ENCODE measurements at places on chromosomes 5 and 9.

DNA sequence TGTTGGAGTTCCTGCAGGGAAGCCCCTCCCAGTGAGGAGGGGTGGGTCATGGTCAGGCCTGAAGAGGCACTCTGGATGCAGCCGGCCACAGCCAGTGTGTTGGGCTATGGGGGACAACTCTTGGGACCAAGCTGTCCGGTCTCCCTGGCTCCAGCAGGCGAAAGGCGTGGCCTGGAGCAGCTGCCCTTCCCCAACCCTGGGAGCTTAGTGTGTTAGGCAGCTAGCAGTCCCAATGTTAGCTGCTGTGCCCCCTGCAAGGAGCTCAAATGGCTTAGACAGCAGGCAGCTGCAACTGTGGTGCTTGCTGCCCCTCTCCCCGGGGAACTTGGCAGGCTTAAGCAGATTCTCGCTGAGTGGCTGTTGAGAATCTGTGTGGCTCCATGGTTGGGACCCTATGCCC, 67.5 kb upstream of the ACTBL2 start:
- DNase-seq = no peak

DNA sequence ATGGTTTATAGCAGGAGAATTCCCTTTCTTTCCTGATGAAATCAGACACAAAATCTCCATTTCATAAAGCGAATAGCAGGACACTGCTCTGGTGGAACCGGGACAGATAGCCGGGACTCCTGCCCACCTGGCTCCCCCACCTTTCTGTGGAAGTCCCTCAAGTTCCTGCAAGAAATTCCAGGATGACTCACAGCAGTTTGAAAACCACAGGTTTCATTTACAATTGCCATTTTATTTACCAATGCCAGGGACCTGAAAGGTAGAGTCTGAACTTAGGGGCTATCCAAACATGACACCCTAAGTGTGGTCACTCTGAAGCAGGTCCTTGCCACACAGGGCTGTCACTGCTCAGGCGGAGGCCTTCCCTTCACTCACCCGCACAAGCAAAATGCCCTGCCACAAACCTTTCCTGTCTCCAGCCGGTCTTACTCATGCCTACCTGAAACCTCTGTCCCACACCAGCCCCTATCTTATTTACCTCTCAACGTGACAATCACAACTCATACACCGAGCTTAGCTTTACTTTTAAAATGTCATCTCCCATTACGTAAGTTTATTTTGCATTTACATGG, 63.3 kb upstream of the TAF1L start:
- no peak for DNase-seq

DNA sequence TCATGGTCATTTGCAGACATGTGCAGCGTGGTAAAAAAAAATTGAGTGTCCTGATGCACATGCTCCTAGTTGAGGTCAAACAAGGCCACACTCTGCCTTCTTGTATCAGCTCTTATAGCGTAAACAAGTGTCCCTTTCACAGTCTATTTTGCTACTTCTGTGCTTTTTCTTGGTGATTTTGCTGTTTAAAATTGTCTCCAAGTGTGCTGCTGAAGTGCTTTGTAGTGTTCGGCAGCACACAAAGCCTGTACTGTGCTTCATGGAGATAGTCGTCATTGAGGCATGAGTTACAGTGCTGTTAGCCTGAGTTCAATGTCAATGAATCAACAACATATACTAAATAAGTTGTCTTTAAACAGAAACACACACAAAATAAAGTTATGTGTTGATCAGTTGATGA, 690.4 kb upstream of the MEF2C start:
- no peak for DNase-seq

DNA sequence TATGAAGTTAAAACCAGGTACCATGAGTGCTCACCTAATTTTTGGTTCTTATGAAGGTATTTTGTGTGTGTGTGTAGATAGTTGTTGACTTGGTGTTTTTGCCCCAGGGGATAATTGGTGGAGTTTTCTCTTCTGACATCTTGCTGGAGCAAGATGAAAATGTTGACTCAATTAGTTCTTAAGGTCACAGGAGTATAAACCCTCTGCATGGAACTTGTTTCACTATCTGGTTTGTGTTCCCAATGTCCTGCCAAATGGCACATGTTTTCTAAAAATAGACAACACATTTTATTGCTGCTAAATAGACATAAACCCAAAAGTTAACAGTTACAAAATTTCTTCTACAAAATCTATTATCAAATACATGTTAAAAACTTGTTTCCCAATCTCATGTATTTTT, 180.9 kb downstream of the FAM170A start:
- no peak for DNase-seq

GRCh38 chr9:90737742-90738141, 63.9 kb upstream of the SYK start:
- no peak for DNase-seq

- DNase-seq = no peak
Measured at GRCh38 chr5:149594206-149594895, 13.1 kb downstream of the ARHGEF37 start.

- no peak for DNase-seq
Measured at GRCh38 chr5:4095918-4096630, 500.4 kb downstream of the IRX1 start.

- DNase-seq = no peak
Measured at GRCh38 chr5:107455111-107455544, 215.6 kb downstream of the EFNA5 start.

GRCh38 chr9:33248606-33249005, 8.6 kb downstream of the SPINK4 start:
- no peak for DNase-seq

DNA sequence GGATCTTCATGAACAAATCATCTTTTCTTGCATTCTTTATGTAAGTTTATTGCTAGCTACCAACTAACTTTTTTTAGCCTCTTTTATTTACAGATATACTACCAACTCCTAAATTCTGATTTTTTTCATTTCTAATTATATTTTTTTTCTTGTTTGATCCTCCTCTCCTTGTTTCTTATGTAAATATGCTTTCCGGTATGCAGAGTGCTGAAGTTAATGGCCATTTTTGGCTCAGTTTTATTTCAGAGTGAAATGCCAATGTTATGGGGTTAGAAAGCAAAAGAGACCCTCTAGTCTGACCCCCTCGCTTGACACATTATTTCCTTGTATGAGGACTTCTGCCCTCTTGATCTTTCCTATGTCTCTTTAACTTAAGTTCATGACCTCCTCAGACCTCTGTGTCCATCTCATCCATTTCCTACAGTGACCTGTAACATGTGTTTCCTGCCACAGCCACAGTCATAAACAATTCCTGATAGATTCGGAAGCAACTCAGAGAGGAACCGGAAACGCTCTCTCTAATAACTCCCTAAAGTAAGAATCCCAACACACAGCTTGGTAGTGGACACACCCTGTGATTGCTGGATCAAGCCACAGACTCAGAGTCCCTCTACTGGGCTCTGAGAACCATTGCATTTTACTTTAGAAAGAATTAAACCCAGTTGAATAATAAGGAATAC, 42.9 kb upstream of the AFAP1L1 start:
- no peak for DNase-seq

GRCh38 chr5:55104946-55105701, 2.7 kb downstream of the GZMA start:
- no peak for DNase-seq

GRCh38 chr5:13108265-13108664, 836.2 kb downstream of the DNAH5 start:
- no peak for DNase-seq

DNA sequence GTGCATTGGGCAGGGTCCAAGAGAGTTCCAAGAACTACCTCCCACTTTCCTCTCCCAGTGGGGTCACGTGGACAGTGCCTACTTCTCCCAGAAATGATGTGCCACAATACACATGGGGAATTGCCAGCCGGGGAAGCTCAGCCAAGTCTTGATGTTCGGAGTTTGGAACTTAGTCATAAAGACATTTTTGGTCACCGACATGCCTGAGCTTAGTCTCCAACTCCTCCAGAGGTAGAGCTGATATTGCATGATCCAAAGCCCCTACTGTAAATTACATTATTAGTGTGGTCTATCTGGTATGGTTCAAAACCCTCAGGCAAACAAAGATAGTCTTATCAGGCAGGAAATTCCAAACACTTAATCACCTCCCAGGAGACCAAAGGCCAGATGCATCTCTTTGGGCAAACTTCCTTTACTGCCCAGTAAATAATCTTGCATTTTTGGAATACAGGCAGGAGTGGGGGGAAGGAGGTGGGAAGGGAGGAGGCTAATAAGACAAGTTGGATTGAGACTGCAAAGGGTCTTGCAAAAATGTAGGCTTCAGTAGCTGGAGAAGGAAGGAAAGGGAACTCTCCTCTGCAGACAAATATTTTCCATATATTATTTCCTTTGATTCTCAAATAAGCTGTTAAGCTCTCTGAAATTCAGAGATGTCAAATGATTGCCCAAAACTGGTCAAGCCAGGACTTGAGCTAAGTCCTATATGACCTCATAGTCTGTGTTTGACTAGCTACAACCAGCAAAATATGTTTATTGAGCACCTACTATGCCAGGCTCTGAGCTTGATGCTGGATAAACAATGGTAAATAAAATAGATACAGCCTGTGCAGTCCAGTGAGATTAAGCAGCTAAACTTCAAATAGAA, 99.4 kb downstream of the DRD1 start:
- DNase-seq = no peak

DNA sequence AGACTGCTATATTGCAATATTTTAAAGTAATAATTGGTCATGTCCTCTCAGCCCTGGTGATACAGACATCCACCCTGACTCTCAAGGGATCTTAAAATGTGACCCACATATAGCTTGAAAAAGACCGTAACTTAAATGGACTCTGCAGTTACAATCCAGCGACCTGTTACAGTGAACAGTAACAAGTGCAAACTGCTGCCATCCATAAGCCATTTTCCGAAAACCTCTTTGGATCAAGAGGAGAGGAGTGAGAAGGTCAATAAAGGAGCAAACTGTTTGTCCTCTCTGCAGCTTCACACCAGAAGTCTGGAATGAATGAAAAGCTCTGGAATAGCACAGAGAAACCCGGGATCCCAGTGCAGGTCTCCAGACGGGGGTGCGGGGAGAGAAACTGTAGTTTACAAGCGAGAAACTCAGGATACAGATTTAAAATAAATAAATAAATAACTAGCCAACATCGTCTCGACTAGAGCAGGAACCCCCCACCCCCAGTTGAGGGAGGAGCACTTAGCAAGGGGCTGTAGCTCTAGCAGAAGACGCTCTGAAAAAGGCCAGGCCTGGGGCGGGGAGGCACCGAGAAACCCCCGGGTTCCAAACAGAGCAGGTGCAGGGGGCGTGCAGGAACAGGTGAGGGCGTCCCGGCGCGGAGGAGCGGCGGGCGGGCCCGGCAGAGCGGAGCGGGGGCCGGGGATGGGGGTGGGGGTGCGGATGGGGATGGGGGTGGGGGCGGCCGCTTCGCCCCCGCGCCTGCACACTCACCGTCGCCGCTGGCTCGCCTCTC, 572 bp downstream of the ZDHHC21 start:
- peak; percentile 69 for DNase-seq

DNA sequence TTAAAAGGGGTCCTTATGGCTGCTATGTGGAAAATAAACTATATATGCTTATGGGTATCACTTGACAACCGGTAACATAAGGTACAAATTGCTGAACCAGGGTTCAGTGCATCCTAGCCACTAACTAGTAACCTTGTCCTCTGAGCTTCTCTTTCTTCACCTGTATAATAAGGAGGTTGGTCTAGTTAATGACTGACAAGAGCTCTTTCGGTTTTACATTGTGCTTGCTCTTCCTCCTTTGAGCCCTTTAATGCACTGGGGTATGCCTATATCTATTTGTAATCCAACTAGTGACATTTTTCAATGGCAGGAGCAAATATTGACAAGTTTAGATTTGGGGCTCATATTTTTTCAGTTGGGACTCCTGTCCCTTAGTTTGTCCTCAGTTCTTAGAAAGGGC, 66.1 kb downstream of the NPR3 start:
- DNase-seq = no peak

DNA sequence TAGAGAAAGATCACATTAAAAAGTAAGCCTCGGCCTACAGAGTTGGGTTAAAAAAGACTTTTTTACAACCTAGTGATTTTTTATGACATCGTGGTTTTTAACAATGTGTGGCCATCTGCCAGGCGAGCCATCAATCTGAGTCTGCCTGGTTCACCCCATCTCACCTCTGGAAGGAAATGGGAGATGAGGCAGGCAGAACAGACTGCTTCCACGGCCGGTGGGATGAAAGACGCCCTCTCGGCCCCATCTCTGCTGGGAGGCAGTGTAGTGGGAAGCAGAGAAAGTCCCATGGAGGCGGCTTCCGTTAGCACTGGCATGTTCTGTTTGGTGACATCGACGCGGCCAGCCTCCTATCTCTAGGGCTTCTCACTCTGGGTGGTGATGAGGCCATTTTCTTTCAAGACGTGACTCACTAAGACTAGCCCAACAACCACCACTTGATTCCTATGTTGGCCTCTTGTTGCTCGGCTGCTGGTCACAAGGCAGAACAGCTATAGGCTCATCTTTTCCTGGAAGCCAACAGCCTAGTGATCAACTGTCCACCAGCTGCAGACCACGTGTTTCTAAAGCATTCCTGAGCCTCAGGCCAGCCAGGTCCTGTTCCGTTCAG, 132.4 kb upstream of the OTULINL start:
- no peak for DNase-seq

GRCh38 chr9:134049236-134049635, 18.6 kb downstream of the BRD3 start:
- no peak for DNase-seq

DNA sequence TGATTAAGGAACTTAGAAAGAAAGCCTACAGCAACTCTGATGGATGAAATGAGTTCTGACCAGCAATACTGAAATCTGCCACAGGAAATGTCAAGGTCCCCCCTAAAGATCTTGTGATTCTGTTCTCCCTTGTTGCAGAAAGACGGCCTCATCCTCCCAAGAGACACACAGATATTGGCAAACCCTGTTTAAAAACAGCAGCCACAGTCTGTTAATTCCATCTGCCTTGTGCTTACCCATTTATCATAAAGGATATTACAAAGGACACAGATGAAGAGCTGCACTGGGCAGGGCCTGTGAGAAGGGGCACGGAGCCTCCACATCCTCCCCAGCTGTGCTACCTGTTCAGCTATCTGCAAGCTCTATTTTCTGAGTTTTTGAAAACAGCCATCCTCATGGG, 15.2 kb downstream of the RAPGEF1 start:
- no peak for DNase-seq

DNA sequence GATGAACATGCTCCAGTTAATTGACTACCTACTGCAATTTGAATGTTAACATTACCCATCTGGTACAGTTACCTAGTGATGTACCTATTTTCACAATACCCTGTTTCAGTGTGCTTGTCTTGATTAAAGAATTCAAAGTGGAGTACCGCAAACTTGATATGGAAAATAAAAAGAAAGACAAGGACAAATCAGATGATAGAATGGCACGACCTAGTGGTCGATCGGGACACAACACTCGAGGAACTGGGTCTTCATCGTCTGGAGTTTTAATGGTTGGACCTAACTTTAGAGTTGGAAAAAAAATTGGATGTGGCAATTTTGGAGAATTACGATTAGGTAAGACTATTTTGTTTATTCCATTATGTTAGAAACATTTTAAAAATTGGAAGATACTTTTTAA, 33.5 kb downstream of the CSNK1G3 start:
- no peak for DNase-seq

DNA sequence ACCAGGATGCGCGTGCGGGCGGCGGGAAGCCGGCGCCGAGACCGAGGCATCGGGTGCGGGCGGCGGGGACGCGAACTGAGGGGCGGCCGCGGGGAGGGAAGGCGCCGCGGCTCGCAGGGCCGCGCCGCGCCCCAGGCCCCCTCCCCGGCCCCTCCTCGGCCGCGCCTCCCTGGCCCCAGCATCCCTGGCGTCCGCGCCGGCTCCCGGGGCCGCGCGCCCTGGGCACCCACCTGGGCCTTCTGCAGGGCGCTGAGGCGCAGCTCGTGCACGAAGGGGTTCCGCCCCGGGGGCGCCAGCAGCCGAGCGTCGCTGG, 324 bp downstream of the LPCAT1 start:
- no peak for DNase-seq
